ENCODE measurements at places on chromosomes 6 and 20. TPM values are rescaled to one million over a fixed set of nuclear protein-coding genes. Genes with fewer than 3 reads are reported as not detected.

The KHDRBS2 gene
- total RNA-seq = not detected

The ERVFRD-1 gene
- not detected for total RNA-seq

The COL21A1 gene
- not detected for total RNA-seq

DNA sequence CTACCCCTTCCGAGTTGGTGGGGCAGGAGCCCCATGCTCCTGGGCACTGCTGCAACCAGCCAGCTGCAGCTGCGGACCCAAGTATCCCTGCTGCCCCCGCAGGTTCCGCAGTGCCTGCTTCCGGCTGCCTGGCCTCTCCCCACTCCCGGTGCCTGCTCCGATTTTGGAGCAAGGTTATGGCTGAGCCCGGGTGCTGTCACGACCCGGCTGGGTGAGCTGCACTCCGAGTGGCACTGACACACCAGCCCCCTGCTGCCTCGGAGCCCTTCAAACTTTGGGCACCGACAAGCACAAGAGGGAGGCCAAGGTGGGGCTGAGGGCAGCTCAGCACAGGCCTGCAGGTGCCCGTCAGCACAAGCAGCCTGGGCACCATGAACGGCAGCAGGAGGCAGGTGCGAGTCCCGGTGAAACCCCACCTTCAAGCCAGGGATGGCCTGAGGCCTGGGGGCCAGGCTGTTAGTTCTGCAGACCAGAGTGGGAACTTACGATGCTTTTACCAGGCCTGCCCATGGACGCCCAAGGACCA, 25.9 kb upstream of the HACE1 start:
- DNase-seq = no peak
- no peak overlapping the region for H3K4me3 ChIP-seq
- H3K4me1 ChIP-seq = no peaks in the 10 kb centered on the region
- H3K27ac ChIP-seq = no peak overlapping the region
- no peaks in the 10 kb centered on the region for H3K36me3 ChIP-seq
- H3K27me3 ChIP-seq = peaks cover 3% of the 10 kb centered on the region

DNA sequence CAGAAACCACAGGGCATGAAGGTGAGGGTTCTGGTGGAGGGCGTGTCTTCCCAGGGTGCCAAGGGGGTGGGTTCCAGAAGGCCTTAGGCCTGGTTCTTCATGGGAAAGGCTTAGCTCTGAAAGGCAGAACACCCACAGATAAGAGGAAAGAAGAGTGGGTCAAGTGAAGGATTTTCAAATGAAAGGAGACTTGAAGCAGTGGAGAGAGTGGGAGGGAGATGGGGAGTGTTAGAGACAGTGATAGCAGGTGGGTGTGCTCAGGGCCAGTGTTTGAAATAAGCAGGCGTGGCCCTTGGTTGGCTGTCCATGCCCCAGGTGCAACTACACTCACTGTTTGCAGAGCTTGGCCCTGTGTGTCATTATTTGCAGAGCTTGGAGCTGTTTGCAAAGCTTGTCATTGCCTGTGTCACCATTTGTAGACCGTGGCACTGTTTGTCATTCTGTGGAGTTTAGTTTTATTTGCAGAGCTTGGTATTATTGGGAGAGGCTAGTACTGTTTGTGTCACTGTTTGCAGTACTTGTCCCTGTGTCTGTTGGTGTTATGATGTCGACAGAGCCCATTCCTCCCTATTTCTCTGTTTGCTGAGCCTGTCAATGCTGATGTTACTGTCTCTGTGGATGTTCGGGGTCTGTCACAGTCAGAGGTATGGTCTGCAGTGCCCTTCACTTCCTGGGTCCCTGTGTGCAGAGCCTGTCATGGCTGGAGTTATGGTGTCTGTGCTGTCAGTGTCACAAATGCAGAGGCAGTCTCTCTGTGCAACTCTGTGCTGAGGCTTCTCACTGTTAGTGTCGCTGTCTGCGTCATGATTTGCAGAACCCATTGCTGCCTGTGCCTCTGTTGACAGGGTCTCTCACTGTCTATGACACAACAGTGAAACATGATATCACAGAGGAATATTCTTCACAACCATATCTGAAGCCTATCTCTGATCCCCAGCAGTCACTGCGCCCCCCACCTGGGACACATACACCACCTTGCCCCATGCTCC, 127.7 kb upstream of the LRFN2 start:
- H3K36me3 ChIP-seq = no peaks in the 10 kb centered on the region
- peaks cover 4% of the 10 kb centered on the region for H3K4me1 ChIP-seq
- peaks cover 4% of the 10 kb centered on the region for H3K27me3 ChIP-seq

- DNase-seq = no peak
- H3K27ac ChIP-seq = no peak overlapping the region
- H3K4me3 ChIP-seq = no peak overlapping the region
- H3K36me3 ChIP-seq = no peaks in the 10 kb centered on the region
- no peaks in the 10 kb centered on the region for H3K4me1 ChIP-seq
- H3K27me3 ChIP-seq = no peaks in the 10 kb centered on the region
Observed at GRCh38 chr20:41927655-41928054, 309.5 kb upstream of the CHD6 start.

DNA sequence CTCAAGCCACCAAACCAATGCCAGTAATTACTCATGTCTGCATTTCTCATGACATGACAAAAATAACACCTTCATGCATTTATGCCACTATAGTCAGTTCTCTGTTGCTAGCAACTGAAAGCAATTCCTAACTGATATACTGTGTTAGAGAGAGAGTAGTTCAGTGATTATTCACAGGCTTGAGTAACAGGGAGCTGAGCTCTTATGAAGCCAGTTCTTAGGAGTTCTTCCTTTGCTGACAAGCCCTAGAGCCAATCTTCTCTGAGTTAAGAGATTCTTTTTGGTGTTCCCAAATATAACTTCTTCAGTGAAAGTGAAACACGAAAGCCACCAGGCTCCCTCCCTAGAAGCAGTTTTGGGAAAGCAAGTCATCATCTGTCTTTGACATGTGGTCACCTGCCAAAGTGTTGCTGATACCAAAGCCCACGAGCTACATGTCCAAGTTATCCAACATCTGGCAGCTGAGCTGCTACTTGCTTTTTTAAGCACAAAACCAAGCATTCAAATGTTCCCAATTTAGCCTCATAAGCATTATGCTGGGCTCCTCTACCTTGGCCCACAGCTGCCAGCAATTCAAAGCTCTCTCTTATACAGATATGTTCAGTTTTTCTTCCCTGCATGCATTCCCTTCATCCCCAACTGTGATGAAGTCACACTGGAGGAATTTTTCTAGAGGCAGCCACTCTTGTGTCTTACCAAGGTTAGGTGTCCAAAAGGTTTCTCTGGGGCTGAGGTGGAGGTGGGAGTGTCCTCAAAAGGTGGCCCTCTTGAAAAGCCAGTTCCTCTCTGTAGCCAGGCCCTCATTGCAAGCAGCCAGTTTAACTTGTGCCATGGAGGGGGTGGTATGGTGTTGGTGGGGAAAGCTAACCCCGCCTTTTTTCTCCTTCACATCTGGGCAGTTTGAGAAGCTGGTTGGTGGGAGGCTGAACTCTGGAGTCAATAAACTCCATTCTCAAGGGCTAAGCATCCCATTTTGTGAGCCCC, 92.7 kb upstream of the ARMC2 start:
- no peak for DNase-seq
- H3K4me3 ChIP-seq = no peak overlapping the region

Measured in activated CD4-positive, alpha-beta memory T cell treated with anti-CD3 and anti-CD28 coated beads, Interleukin-2, amount 10 ng/mL, durations not matched to agents 7 days and 5 days (primary cell).